ENCODE measurements at places on chromosomes 16 and 17. TPM values are rescaled to one million over a fixed set of nuclear protein-coding genes. Genes with fewer than 3 reads are reported as not detected.

Gene TEKT3
- not detected for total RNA-seq

Gene MMP25
- total RNA-seq: 0.90 TPM

Gene ZNF689
- 7.8 TPM for total RNA-seq

Gene DNAAF8
- 1.0 TPM for total RNA-seq

Gene C16orf74
- total RNA-seq: 9.4 TPM

Gene RPA1
- total RNA-seq: 87.6 TPM

Gene TSPAN10
- total RNA-seq: 5.5 TPM

Gene ARL5C
- not detected for total RNA-seq

Gene ABCC12
- total RNA-seq: 0.09 TPM

Gene CACNG4
- 11.8 TPM for total RNA-seq

Gene VAMP2
- 20.8 TPM for total RNA-seq

All from A549 treated with CORT108297 at 1 μM for 4 hours (cell line).